Myometrial cell (primary cell): ENCODE measurements at places on chromosomes 16 and 17. TPM values are rescaled to one million over a fixed set of nuclear protein-coding genes. Genes with fewer than 3 reads are reported as not detected.

EFNB3 gene
- 0.18 TPM in 1 of 2 replicates, not detected in the other for total RNA-seq

TMC8 gene
- not detected in 2 replicates for total RNA-seq

CACNG4 gene
- total RNA-seq, result not detected in 2 replicates

ANKRD40CL gene
- total RNA-seq, result not detected in 2 replicates

CDH1 gene
- total RNA-seq, result not detected in 2 replicates

SLC13A2 gene
- total RNA-seq, result not detected in 2 replicates

CPNE7 gene
- total RNA-seq, result 14.7 and 24.5 TPM in 2 replicates

KRTAP4-4 gene
- total RNA-seq, result not detected in 2 replicates

SLC5A11 gene
- total RNA-seq, result not detected in 2 replicates

GDPD1 gene
- 3.0 TPM in 1 of 2 replicates, not detected in the other for total RNA-seq

TTYH2 gene
- total RNA-seq, result 2.3 and 11.8 TPM in 2 replicates

CHST4 gene
- total RNA-seq, result not detected in 2 replicates

KRT27 gene
- total RNA-seq, result not detected in 2 replicates

KATNIP gene
- 9.7 and 10.4 TPM in 2 replicates for total RNA-seq

CDK10 gene
- total RNA-seq, result 43.2 and 54.9 TPM in 2 replicates

EPX gene
- not detected in 2 replicates for total RNA-seq

HEATR9 gene
- not detected in 2 replicates for total RNA-seq

ABCC11 gene
- 0.29 TPM in 1 of 2 replicates, not detected in the other for total RNA-seq

PTX4 gene
- total RNA-seq, result 0.58 TPM in 1 of 2 replicates, not detected in the other

LGALS9 gene
- 0.18 and 6.9 TPM in 2 replicates for total RNA-seq

PDE6G gene
- total RNA-seq, result 1.2 and 3.2 TPM in 2 replicates

OR3A3 gene
- total RNA-seq, result not detected in 2 replicates

G6PC1 gene
- total RNA-seq, result not detected in 2 replicates

FOXN1 gene
- total RNA-seq, result not detected in 2 replicates

SERPINF2 gene
- not detected in 2 replicates for total RNA-seq

NUTF2 gene
- 103 and 274 TPM in 2 replicates for total RNA-seq

GP1BA gene
- total RNA-seq, result not detected in 2 replicates

KRTAP2-3 gene
- 0.89 TPM in 1 of 2 replicates, not detected in the other for total RNA-seq

RMI2 gene
- total RNA-seq, result 15.6 and 21.4 TPM in 2 replicates

UMOD gene
- not detected in 2 replicates for total RNA-seq

SNX20 gene
- total RNA-seq, result not detected in 2 replicates

SDK2 gene
- under 0.01 and 0.29 TPM in 2 replicates for total RNA-seq

KRT14 gene
- total RNA-seq, result not detected in 2 replicates

GLG1 gene
- total RNA-seq, result 120 and 136 TPM in 2 replicates

SSTR5 gene
- not detected in 2 replicates for total RNA-seq

CD300LF gene
- not detected in 2 replicates for total RNA-seq

MT1H gene
- total RNA-seq, result 6.9 and 10.5 TPM in 2 replicates

C16orf54 gene
- total RNA-seq, result not detected in 2 replicates

HBM gene
- not detected in 2 replicates for total RNA-seq

DYNLRB2 gene
- total RNA-seq, result 0.86 TPM in 1 of 2 replicates, not detected in the other

ADAP2 gene
- total RNA-seq, result 2.9 and 9.4 TPM in 2 replicates

FHOD1 gene
- 24.6 and 36.6 TPM in 2 replicates for total RNA-seq

ABAT gene
- total RNA-seq, result 3.5 and 3.7 TPM in 2 replicates

KRTAP9-9 gene
- not detected in 2 replicates for total RNA-seq

KRT26 gene
- total RNA-seq, result not detected in 2 replicates

SLFN13 gene
- total RNA-seq, result 0.86 and 3.4 TPM in 2 replicates

KRTAP3-1 gene
- not detected in 2 replicates for total RNA-seq

KRTAP2-2 gene
- total RNA-seq, result not detected in 2 replicates

HOXB1 gene
- not detected in 2 replicates for total RNA-seq

TMEM238L gene
- total RNA-seq, result not detected in 2 replicates
